NCI-H1694 (cell line): ENCODE measurements at places on chromosomes 5 and 9.

- DNase-seq = no peak
Measured at GRCh38 chr9:126677188-126678084, 63.7 kb downstream of the LMX1B start.

GRCh38 chr9:130869250-130869649 lies 27.4 kb downstream of the QRFP start:
- peak; percentile 15 for DNase-seq

DNA sequence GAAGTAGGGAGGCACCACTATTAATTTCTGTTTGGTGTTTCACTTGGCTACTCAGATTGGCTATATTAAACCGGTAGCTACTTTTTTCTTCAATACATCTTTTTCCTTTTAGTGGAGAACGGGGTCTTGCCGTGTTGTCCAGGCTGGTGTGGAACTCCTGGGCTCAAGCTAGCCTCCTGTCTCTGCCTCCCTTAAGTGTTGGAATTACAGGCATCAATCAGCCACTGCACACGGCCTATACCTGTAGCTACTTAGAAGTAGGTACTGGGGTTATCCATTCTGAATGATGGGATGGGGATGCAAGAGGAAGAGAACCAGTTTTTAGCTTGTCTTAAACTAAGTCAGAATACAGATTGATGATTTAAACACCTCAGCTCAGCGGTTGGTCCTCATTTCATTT lies 1.7 kb downstream of the UBE2D2 start:
- no peak for DNase-seq

GRCh38 chr9:20597862-20598261 lies 24.4 kb downstream of the MLLT3 start:
- no peak for DNase-seq

DNA sequence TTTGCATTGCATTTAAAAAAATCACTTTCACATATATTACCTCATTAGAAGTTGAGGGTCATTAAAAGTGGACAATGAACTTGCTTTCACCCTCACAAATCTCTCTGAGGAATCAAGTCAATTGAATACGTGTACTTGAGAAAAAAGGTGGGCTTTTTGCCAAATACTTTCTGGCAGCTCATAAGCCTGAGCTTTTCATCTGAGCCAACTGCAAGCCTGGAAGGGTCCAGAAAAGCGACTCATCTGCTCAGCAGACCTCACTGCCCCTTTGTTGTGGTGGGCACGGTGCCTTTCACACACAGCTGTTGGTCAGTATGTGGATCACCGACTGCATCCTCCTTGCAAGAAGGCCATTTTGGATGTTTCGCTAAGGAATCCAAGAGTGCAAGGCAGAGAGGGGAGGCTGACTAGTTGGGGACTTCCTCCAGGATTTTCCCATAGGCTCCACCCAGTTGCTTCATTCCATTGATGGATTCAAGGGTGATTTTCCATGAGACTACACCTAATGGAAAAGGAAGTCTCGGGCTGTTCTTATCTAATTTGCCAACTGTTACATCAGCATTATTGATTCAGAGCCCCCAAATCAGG lies 564.7 kb downstream of the PDE4D start:
- DNase-seq = no peak

GRCh38 chr9:136231478-136232297 lies 13.9 kb downstream of the QSOX2 start:
- no peak for DNase-seq

- no peak for DNase-seq
Measured at GRCh38 chr5:142520885-142521284, 165.0 kb downstream of the FGF1 start.
